ENCODE measurements at places on chromosomes 5 and 9. TPM values are rescaled to one million over a fixed set of nuclear protein-coding genes. Genes with fewer than 3 reads are reported as not detected.

Gene TMEM232
- 3.9 TPM for total RNA-seq

DNA sequence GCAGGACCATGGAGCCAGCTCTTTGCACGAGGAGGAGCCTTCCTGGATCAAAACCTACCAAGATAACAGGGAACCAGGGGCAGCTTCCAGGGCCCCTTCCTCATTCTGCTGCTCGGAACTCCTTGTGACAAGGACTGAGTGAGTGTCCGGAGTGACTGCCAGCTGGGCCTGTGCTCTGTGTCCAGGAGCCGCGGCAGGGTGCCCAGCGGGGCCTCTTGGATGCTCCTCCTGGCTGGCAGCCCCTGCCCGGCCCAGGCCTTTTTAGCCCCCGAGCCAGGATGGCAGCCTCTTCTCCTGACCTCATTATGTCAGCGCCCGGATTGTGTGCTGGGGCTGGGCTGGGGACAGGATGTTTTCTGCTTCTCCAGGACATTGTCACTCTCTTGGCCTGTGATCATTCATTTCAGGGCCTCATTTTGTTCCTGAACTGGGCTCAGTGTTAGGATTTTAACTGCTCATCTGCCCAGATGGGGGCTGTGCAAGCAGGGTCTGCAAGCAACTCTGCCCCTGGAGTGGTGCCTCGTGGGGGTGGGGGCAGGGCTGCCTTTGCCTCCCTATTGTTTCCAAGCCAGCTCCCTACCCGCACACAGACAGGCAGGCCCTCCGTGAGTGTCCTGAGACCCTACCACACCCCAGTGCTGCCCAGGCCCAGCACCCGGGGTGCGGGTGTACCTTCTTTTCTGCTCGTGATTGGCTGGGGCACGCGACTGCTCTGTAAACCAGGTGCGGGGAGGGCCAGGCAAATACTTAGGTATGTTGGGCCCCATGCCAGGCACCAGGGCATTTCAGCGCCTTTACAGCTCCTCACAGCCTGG, 161.6 kb downstream of the COL23A1 start:
- DNase-seq = no peak

DNA sequence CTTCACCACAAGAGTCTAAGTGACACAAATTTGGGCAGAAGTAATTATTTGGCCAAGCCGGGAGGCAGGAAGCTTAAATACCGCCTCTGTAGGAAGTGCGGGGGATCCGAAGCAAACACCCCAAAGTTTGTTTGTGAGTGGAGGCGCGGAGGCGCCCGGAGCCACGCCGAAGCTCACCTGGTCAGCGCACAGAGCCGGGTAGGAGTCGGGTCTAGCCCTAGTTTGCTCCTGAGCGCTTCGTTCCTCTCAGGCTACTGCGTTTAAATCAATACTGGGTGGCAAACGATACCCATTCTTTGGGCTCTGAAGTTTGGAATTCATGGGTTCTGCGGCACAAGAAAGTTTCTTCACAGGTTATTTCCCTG, 855 bp downstream of the MCC start:
- no peak for DNase-seq

DNA sequence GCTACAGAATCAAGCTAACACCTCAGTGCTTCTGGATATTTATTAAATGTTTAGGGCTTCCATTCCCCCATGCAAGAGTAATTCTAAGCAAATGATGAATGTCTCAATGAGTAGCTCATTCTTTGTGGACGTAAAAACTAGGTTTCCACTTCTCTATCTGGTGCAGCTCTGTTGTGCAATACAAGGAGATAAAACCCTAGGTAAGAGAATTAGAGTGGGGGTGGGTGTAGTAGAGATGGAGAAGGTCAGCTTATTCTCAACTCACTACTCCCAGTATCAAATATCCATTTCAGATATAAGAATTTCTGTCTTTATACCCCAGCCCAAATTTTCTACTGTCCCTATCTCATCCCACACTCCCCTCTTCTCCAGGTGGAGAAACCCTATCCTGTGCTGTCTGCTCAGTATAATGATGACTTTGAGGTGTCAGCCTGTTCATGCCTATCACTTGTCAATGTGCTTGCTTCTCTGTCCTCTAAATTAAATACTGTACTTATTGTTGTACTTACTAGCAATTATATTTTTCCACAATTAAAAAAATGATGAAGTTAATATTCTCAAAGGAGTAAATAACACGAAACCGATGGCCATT, 4.3 kb upstream of the FYB1 start:
- no peak for DNase-seq

DNA sequence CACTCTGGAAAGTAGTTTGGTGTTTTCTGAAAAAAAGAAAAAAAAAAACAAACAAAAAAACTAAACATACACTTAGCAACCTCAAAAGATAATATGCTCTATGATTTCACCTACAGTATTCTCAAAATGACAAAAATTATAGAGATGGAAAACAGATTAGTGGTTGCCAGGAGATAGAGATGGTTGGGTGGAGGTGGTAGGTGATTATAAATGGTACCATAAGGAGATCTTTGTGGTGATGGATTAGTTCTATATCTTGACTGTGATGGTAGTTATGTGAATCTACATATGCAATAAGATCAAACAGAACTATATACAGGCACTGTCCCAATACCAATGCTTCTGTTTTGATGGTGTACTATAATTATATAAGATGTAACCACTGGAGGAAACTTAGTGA, 32.0 kb downstream of the PTBP3 start:
- DNase-seq = no peak

- no peak for DNase-seq
Observed at GRCh38 chr5:113223831-113224604, 210.8 kb downstream of the TSSK1B start.

DNA sequence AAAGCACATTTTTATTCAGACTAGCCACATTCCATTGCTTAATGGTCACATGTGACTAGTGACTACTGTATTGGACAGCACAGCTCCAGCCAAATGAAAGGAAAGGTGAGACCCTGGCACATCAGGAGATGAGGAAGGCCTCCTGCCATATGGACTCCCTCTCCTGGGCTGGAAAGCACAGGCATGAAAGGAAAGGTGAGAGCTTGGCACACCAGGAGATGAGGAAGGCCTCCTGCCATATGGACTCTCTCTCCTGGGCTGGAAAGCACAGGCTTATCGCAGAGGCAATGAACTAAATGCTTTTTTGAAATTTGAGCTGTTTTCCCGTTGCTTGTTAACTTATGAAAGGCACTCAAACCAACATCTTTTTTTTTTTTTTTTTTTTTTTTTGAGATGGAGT, 144.8 kb upstream of the SLC12A2 start:
- DNase-seq = no peak

- DNase-seq = no peak
Observed at GRCh38 chr5:107605596-107606125, 65.1 kb downstream of the EFNA5 start.

Gene ACOT12
- not detected for total RNA-seq

- no peak for DNase-seq
Observed at GRCh38 chr5:16815432-16815831, 120.7 kb downstream of the MYO10 start.

DNA sequence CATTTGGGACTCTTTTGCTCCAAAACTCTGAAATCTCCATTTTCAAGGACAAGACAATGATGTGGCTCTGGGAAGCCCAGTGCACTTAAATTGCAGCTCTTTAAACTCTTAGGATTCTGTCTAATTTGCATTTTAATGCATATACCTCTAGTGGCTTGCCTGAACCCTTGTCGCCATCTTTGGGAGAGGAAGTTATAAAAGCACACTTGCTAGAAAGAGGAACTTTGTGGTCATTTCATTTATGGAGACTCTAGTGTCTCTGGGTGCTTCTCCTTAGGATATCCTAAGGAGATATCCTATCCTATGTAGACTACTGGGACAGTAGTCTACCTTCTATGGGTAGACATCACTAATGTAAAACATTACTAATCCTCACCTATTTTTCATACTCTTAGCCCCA, 77.3 kb upstream of the SLC1A3 start:
- no peak for DNase-seq

GRCh38 chr5:93107805-93108520, 473.1 kb downstream of the NR2F1-AS1 start:
- no peak for DNase-seq

Gene ANKRD31
- 0.17 TPM for total RNA-seq

- no peak for DNase-seq
Observed at GRCh38 chr5:40198736-40199135, 481.0 kb upstream of the PTGER4 start.

Gene ARHGEF39
- 6.4 TPM for total RNA-seq

Gene GRM6
- total RNA-seq = not detected

DNA sequence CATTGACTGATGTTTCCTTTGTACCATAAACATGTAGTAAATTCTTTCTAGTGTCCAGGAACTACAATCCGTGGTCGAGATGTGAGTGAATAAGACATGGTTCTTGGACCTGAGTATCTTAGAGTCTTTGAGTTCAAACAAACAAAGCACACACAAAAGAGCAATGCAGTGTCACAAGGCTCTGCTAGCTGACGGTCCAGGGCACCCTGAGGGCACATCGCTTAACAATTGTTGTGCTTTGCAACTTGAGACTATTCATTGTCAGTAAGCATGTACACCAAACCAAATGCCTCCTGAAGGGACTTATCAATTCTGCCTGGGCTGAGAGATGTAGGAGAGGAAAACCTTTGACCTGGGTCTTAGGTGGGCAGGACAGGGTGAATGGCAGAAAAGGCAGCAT, 84.8 kb downstream of the CAMK4 start:
- no peak for DNase-seq

- no peak for DNase-seq
Observed at GRCh38 chr9:35488566-35489312, 1.2 kb upstream of the RUSC2 start.

DNA sequence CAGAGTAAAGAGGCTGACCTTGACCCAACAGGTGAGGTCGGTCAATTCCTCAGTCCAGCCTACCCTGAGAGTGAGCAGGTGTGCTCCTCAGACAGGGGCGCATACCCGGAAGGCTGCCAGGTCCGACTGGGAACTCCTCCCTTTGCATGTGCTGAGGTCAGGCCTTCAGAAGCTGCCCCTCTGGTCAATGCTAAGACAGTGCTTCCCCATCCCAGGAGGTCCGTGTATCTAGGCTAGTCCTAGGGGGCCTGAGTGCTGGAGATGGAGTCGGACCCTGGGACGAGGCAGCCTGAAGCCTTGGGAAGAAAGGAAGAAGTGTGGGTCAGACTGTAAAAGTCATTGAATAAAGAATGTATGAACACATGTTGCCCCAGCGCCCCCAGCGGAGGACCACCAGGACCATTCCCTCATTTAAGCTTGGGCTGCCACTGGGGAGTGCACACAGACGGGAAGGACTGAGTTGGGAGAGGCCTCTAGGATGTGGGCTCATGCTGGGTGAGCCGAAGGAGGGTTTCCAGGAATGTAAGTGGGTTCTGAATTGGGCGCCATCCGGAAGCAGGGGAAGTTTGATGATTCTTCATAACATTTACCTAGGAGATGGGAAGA, 41.0 kb upstream of the GFPT2 start:
- DNase-seq = no peak

GRCh38 chr5:36915653-36916052, 39.1 kb downstream of the NIPBL start:
- no peak for DNase-seq

- peak; percentile 6 for DNase-seq
Observed at GRCh38 chr9:115000217-115000639, 69.8 kb upstream of the TNFSF8 start.

Gene NME5
- total RNA-seq = not detected

Gene FAM78A
- total RNA-seq = 3.9 TPM

GRCh38 chr5:72383726-72384125, 63.6 kb downstream of the PTCD2 start:
- DNase-seq = no peak

Gene OTULINL
- total RNA-seq = 67.2 TPM

Gene SPATA31E1
- total RNA-seq = not detected

GRCh38 chr5:96219580-96220281, 213.3 kb downstream of the PCSK1 start:
- DNase-seq = no peak

GRCh38 chr9:78021697-78022096, 9.9 kb downstream of the GNAQ start:
- DNase-seq = peak; percentile 73

- no peak for DNase-seq
Observed at GRCh38 chr5:136754216-136754615, 388.9 kb upstream of the TRPC7 start.

Gene PCDHGA5
- total RNA-seq = 1.2 TPM

GRCh38 chr5:61730866-61731265, 398.8 kb downstream of the ZSWIM6 start:
- DNase-seq = no peak

Gene CRB2
- 3.7 TPM for total RNA-seq

Gene IL6ST
- 209 TPM for total RNA-seq

GRCh38 chr9:132238992-132239391, 77.1 kb downstream of the NTNG2 start:
- no peak for DNase-seq

DNA sequence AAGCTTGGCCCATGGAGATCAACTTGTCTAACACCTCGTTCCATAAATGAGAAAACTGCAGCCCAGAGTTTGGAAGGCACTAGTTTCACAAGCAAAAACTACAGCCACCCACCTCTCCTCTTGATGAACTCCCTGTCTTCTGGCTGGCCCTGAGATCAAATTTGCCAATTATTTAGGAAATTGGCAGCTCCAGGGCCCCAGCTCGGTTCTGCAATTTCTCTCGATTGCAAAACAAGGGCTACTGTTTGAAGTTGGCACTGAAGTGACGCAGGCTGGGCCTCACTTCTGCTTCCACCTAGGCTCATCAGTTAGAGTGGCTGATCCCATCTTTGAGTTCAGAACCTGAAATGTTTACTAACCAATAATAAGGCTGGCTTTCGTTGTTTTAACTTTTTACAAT, 3.7 kb upstream of the GPX3 start:
- no peak for DNase-seq

GRCh38 chr9:111601237-111602018, 2.0 kb upstream of the PTGR1 start:
- DNase-seq = no peak

- no peak for DNase-seq
Observed at GRCh38 chr5:103414604-103415003, 148.0 kb downstream of the NUDT12 start.

GRCh38 chr5:145787001-145787400, 48.1 kb downstream of the PRELID2 start:
- no peak for DNase-seq

DNA sequence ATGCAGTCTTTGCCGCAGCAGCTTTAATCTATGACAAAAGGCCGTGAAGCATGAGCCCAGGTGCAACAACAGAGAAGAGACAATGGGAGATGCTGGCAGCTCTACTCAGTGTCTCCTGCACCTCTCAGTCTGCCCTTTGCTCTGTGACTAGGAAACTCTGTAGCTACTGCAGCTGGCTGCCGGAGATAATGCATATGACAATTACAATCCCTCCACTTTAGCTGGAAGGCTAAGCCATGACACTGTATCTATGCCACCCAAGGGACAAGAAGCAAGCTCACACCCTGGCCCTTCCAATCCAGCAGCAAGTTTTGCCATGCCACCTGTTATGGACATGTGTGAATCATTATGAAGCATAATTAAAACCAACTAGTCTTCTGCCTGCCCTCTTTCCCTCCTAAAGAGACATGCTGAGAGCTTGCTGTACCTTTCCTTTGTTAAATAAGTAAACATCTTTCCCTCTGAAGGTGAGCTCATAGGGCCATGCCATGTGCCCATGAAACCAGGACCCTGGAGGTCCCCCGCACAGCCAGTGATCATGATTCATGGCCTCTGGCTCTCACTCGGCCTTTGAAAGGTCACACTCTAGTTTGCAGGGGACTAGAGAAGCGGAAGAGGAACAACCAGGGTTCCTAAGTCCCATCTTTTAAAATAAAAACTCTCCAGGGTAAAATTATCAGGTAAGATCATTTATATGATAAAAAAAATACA, 219.4 kb downstream of the SPOCK1 start:
- no peak for DNase-seq

- DNase-seq = no peak
Observed at GRCh38 chr5:174141398-174141797, 95.9 kb downstream of the NSG2 start.

GRCh38 chr9:85237478-85237877, 504.3 kb downstream of the AGTPBP1 start:
- DNase-seq = no peak
